ENCODE measurements at places on chromosomes 1 and 21.

DNA sequence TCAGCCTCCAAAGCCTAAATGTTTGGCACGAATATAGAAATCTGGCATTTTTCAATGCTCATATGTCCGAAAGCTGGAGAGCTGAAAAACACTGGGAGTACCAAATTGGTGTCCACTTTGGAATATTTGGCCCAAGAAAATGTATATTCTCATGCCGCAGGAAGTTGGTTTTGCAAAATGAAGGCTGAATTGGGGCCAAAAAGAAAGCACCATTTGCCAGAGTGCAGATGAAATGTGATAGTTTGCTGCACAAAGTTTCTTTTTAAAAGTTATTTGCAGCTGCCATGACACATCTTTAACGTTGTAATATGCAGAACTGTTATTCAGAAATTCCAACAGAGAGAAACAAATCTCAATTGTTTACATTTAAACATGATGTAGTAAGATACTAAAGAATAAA, 124.2 kb upstream of the LYPLAL1 start:
- no peak for DNase-seq

- no peak for DNase-seq
Measured at GRCh38 chr1:3703786-3704371, 48.4 kb upstream of the CCDC27 start.

DNA sequence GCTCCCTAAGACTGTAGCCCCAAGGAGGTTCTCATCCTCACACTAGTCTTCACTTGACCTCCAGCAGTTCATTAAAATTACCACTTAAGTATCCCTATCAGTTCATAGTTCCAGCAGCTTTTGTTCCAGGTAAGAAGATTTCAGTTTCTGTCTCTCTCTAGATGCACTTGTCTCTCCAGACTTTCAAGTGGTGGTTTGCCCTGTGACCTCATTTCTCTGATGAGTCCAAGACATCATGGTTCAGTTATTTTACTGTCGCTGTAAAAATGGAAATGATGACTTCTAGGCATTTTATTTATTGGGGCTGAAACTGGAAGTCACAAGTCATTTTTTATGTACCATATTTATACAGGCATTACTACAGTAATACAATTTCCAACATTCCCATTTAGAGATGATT, 17.9 kb upstream of the RGS18 start:
- DNase-seq: no peak

DNA sequence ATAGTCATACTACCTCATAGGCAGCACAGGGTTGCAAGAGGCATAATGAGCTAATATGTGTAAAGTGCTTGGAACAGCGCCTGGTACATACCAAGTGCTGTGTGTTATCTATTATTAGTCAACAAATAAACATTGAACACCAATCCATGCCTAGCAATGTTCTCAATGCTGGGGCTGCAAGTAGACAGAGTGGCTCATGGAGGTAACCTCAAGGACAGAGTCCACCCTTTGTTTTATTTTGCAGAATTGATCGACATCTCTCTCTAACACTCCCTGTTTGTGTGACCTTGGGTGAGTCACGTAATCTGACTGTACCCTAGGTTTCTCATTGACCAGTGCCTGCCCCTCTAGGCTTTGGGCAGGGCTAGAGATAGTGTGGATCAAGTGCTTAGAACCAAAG, 164.0 kb upstream of the KLHDC7A start:
- DNase-seq: no peak

DNA sequence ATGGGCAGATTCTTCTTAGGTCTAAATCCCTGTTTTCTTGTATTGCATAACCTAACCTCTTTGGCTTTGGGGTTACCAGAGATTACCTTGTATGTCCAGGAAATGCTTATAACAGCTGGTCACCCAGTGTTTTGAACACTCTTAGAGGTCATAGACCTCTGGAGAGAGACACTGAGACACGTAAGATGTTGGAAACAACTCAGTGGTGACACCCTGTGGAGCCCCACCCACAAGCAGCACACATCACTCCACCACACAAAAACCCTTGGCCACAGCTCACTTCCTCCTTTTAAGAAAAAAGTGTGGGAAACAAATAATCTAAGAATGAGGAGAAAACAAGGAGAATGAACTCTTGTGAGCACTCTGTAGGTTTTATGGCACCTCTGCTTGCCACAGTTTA, 26.3 kb upstream of the CYP4B1 start:
- no peak for DNase-seq

DNA sequence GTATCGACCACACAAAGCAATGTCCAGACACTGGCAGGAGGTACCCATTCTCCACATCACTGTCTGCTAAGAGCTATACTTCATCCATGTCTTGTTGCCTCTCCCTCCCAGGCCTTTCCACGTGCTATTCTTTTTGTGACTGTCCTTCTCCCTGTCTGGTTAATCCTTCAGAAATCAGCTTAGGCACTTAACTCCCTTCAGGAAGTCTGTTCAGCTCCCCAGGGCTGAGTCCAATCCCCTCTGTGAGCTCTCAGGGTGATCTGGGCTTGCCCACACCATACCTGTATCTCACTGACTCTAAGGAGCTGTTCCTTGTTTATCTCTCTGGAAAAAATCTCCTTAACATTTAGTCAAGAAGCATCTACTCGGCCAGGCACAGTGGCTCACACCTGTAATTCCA, 69.4 kb downstream of the NID1 start:
- DNase-seq: no peak

All from activated CD4-positive, alpha-beta T cell treated with anti-CD3 and anti-CD28 coated beads, Interleukin-2, Interleukin-6, amounts not matched to agents 100 ng/mL and 50 ng/mL, durations not matched to agents 16 hours and 8 hours (primary cell).